ENCODE measurements at places on chromosomes 1 and 21.
A peak's percentile ranks its signal among the peaks of the same experiment; 100 is the strongest.

DNA sequence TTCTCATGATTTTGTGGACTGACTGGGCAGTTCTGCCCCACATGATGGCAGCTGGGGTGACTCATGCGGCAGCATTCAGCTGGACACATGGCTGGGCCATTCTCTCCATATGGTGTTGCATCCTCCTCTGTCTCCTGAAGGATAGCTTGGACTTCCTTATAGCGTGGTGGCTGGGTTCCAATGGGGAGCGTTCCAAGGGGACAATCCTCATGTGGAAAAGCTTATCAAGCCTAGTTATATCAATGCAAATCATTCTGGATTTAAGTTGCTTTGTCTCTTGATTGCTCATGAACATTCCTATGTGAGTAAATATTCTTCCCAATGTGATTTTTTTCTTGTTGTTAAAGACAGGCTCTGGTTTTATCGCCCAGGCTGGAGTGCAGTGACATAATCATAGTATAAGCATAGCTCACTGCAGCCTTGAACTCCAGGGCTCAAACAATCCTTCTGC, 13.2 kb upstream of the SLC2A1 start:
- no peak for DNase-seq

DNA sequence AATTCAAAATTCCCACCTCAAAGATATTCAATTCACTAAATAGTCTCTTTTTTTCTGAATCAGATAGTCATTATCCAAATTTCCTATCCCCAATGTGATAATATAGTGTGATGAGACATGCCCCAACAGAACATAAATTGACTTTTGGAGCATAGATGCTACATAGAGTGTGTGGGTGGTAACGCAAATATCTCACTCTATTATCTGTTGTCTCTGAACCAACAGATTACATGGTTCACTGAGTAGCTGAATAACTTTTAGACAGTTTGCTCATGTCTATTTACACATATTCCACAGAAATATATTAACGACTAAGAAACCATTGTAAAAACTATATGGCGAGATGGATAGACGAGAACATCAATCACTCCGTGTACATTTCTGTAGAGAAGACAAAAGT, 209.9 kb downstream of the BARHL2 start:
- no peak for DNase-seq

GRCh38 chr21:31348188-31348587, 4.1 kb upstream of the TIAM1 start:
- no peak for DNase-seq

DNA sequence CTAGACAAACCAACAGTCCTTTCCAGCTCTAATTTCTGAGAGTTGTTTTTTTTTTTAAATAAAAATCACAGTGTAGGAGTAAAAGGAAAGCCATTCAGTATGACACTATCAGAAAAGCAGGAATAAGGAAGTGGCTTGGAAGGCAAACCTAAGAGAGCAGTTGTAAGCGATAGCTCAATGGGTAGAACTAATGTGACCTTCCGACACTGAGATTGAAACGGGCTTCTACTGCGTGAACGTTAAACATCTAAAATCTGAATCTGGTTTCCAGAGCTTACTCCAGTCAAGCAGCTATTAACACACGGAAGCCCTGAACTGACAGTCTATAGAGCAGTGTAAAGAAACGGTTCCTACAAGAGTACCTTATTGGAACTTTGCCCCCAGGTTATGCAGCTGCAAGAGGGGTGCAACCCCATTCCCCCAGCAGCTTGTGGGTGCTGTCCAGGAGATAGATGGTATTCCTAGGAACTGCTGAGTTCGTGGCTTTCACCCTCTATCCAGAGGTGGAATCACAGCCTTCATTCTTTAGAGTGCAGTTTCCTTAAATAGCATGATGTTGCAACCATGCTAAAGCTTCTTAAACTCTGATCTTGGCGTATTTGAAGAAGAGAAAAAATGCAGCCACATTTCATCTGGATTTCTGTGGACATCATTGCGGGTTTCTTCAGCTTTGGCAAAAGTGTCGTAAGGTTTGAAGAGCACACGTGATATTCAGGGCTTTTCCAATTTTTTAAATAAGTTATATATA, 3.3 kb upstream of the IRF2BP2 start:
- DNase-seq, result no peak

GRCh38 chr1:181180407-181181031, 92.0 kb downstream of the IER5 start:
- no peak for DNase-seq

DNA sequence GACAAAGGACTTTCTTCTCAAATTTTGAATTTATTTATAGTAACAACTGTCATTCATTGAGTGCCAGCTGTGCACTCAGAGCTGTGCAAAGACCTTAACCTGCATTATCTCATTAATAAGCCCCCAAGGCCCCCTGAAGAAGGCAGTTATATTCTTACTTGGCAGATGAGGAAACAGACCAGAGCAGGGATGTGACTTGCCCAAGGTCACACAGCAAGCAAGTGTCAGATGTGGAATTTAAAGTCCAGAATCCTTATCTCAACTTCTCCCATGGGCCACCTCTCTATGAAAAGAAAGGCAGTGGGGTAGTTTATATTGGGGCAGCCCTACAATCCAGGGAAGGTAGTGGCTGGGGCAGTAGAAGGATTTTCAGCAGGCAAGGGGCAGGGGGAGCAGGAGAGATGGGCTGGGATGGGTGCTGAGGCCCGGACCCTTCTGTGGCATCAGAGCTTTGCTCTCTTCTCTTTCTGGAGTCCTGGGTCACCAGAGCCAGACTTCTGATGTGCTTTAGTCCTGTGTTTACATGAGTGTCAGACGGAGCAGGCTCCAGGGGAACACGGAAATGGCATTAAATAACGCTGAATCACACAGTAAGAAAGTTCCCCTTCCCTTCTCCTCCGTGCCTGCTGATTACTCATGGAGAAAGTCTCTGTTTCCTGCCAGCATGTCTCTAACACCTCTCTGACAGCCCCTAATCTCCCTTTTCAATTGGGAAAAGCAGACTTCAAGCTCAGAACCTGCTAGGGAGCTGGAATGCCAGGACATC, 39.5 kb downstream of the EPHB2 start:
- DNase-seq, result no peak

GRCh38 chr1:215766521-215766920, 199.4 kb downstream of the KCTD3 start:
- DNase-seq, result no peak

- DNase-seq, result no peak
Measured at GRCh38 chr1:169184812-169185211, 78.3 kb downstream of the ATP1B1 start.

GRCh38 chr1:88800382-88801051, 90.8 kb downstream of the GTF2B start:
- peak; percentile 40 for DNase-seq

DNA sequence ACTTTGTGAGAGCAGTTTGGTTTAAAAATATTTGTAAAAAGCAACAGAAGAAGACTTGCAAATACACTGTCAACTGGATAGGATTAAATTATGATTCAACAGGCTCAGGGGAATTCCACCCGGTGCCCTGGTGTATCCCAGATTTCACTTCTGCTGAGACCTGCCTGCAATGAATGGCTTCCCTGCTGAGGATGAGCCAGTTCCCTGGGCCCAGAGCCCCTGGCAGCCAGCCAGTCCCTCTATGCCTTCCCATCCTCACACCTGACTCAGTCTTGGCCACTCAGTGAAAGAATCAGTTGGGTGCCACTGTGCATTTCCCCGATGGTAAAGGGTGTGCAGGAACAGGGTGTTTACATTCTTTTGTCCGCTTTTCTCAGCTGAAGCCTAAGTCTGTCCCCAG, 64.4 kb downstream of the KCTD3 start:
- no peak for DNase-seq

DNA sequence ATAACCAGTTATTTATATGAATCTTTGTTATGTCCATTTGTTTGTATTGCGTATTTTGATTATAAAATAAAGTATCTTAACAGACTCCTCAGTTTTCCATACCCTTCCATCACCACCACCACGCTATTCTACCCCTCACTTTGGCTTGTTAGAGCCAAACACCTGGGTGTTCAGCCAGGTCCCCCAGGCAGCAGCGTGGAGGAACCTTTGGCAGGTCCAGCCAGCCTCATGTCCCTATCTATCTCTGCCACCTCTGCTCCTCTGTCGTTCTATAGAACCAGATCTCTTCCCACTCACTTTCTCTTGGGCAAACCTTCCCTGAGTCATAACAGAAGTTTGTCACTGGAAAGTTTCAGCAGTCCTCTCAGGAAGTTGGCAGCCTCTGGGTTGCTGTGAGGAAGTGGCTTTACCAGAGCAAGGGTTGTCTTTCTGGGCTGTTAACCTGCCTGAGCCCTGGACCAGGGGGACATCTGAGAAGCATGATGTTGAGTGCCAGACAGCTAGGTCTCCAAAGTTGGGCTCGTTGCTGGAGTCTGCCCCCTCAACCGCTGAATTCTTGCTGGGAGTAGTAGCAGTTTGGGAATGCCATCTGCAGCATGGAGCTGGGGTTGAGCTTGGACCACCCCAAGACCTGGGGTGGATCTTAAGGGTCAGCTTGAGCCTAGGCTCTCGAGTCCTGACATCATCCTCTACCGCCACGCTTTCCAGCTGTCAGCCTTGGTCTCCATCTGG, 996 bp upstream of the SH3BGRL3 start:
- peak; percentile 58 for DNase-seq

DNA sequence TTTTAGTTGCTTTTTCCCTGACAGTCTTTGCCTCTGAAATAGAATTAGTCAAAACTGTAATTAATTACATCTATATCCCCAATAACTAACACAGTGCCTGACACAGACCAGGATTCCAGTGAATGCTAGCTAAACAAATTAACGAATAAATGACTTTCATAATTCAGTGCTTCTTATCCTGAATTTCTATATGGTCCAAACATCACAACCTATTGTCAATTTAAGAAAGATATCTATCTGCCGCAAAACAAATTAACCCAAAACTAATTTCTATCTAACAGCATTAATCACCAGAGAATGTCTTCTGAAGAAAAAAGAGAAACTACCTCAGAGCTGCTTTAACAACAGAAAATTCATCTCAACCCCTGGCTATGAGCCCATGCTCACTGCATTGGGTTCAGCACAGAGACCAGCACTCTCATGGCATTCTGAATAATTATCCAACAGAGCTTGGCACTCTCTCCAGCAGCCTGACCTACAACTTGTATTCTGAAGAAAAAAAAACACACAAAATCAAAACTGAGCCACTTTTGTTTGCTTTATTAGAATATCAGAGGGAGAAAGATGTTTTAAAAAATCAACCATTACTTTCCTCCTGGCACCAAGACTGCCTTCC, 547.3 kb upstream of the BEND5 start:
- no peak for DNase-seq

GRCh38 chr1:223038288-223039006, 104.6 kb downstream of the TLR5 start:
- DNase-seq, result no peak

DNA sequence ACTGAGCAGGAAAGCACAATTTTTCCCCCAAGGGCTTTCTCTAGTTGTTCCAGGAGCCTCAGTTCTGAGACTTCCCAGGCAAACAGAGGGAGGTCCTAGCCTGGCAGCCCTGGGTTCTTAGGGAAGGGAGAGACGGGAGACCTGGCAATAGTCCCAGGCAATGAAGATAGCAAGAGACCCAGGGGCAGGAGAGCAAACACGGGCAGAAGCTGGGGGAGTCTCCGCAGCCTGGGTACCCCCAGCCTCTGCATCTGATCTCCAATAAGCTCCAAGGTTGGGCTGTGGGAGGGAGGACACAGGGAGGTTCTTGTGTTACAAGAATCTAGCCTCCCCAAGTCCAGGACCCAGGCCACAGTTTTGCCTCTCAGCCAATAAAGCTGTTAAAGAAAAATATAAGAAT, 2.4 kb downstream of the BLACAT1 start:
- no peak for DNase-seq

DNA sequence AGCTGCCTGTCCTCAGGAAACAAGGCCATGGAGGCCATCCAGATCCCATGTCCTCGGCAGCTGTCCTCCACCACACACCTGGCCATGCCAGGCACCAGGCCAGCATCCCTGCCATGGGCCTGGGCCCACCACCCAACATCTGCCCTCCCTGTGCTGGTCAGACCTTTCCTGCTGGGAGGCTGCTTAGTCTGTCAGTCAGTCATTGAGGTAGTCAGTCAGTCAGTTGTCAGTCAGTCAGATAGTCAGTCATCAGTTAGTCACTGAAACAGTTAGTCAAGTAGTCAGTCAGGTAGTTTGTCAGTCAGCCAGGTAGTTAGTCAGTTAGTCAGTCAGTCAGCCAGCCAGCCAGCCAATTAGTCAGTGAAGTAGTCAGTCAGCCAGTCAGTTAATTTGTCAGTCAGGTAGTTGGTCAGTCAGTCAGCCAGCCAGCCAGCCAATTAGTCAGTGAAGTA, 17.2 kb downstream of the KRTAP10-1 start:
- no peak for DNase-seq

- no peak for DNase-seq
Measured at GRCh38 chr1:218739426-218739825, 394.3 kb downstream of the TGFB2 start.

DNA sequence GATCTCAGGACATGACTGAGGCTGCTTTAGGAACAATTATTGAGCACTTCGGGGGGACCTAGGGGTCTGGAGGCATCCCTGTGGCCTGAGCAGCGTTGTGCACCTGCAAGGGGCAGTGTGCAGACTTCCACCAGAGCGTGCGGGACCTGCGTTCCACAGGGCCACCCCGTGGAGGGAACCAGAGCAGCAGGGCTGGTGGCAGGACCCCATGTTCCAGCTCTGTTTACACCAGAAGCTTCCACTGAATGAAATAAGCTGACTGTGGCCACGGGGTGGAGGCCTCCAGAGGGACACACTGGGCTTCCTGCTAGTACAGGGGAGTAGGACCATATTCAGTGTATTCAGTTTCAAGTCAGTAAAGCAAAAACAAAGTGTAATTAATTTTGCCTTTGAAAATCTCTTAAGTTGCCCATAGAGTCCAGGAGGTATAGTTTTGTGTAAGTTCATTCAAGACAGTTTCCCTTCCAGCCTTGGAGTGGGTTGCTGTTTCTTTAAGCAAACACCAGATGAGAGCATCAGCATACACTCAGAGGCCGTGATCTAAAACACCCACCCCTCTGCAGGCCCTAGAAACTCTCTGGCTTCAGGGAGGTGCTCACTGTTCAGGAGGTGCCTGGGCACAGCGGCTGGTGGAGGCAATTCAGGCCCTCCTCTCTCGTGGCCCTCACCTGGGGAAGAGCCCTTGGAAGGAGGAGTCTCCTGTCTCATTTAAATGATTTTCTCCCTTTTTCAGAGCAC, 16.6 kb downstream of the SLC1A7 start:
- no peak for DNase-seq

DNA sequence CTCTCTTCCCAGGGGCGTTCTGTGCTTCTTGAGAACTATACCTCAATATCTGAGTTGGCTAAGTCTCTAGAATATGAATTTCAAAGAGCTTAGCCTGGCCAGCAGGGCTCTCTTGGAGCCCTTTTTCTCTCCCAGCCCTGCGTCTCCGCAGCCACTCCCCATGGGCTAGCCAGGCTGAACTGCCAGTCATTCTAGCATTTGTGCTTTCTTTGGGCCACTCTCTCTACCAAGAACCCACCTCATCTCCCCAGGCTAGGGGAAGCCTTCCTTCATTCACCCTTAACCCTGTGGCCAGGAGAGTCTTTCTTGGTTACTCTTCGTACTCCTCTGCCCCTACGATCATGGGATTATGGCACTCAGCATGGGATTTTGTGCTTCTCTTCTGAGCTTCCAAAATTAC, 18.2 kb downstream of the ABCG1 start:
- DNase-seq, result no peak

GRCh38 chr1:91015358-91015780, 6.5 kb downstream of the ZNF644 start:
- no peak for DNase-seq

- no peak for DNase-seq
Measured at GRCh38 chr1:26102526-26102925, 9.1 kb upstream of the PDIK1L start.

GRCh38 chr1:237258871-237259270, 216.9 kb downstream of the RYR2 start:
- no peak for DNase-seq

- no peak for DNase-seq
Measured at GRCh38 chr1:54095546-54096226, 42.3 kb downstream of the TCEANC2 start.
